CD8-positive, alpha-beta memory T cell (primary cell): ENCODE measurements at places on chromosomes 7 and 10.
A peak's percentile ranks its signal among the peaks of the same experiment; 100 is the strongest.

GRCh38 chr10:21173802-21174714, 276.9 kb upstream of the NEBL start:
- DNase-seq: no peak

DNA sequence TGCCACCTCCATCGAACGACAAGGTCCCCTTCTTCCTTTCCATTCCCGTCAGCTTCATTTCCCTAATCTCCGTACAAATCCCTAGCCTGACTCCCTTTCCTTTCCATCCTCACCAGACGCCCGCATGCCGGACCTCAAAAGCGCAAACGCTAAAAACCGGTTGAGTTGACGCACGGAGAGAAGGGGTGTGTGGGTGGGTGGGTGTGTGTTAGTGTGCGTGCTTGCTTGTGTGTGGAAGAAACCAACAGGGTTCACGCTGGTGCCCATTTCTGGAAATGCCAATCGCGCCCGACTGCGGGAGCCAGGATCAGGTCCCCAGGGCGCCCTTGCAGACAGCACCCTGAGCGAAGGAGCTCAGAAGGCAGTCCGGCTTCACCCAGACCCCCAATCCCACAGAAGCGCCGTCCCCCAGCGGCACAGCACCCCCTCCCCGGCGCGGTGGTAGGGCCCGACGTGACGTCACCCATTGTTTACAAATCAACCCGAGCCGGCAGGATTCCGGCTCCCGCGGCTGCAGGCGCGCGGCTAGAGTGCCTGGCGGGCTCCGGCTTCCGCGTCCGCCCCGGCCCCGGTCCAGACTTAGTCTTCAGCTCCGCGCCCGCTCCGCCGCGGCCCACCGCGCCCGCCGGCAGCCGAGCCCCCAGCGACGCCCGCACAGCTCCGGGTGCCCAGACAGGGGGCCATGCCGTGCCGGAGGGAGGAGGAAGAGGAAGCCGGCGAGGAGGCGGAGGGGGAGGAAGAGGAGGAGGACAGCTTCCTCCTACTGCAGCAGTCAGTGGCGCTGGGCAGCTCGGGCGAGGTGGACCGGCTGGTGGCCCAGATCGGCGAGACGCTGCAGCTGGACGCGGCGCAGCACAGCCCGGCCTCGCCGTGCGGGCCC, at the start of gene FRAT1:
Gene FRAT1 (plus strand): TSS at position 500 of the 880 bp plus-strand sequence. CDS start 183 bp downstream, at position 683.
- DNase-seq: peak; percentile 96

- DNase-seq: no peak
Measured at GRCh38 chr10:88254091-88254490, 329.0 kb downstream of the RNLS start.

DNA sequence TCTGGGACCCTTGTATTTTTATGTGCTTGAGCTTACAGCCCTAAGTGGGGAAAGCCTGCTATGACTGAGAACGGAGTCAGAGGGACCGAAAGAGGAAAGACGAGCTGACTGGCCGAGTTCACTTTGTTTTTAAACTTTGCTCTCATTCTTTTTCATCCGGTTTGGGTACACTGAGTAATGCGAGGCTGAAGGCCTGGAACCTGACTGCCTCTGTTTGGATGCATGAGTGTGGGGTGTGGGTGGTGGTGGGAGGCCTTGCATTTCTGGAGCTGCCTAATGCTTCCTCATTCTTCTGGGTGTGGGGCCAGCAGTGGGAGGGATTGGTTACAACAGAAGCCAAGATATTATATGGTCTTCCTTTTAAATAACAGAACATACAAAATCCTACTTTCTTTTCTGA, 155.5 kb downstream of the BUB3 start:
- no peak for DNase-seq

DNA sequence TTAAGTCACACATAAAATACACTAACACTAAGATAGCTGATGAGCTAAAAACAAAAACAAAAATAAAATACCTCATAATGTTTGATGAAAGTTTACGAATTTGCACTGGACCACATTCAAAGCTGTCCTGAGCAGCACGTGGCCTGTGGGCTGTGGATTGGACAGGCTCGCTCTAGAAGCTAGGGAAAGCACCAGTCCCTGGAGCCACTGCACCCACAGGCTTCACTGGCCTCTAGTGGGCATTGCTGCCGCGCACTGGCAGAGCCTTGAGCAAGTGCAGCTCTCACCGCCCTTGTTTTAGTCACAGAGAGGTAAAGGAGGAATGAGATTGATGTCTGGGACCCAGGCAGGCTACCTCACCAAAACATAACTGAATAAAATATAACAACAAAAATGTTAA, 67.6 kb downstream of the PAX2 start:
- peak; percentile 30 for DNase-seq

DNA sequence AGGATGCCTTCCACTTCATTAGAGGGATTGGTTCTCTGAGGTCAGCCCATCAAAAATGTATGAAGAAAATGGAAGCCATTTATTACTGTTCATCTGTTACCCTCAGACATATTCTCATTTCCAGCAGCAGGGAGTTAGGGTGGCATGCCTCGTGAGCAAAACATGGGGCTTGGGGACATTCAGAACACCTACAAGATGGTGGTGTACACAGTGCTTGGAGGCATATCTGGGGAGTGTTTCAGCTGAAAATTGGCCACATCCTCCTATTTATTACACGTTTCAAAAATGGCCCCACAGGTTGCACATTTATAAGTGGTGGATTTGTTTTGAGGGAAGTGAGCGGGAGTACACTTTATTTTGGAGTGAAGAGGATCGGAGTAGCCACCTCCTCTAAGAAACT, 93.4 kb downstream of the SPAG6 start:
- no peak for DNase-seq

GRCh38 chr10:93181271-93182048, 107.8 kb downstream of the CYP26A1 start:
- DNase-seq: no peak

DNA sequence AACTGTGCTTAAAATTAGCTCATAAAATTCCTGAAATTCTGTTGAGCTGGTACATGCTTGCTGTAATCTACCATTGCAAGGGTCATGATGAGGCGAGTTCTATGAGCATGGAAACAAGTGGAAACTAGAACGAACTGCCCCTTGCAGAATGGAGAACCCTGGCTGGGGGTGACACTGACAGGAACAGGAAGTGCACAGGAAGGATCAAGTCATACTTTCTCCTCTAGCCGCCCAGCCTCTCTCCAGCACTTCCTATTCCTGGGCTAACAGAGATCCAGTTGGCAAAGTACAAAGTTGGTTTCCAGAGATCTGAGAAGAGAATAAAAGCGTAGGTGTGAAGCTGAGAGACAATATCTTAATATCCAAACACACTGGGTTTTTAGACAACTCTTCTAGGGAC, 414.2 kb upstream of the PODXL start:
- DNase-seq: no peak

DNA sequence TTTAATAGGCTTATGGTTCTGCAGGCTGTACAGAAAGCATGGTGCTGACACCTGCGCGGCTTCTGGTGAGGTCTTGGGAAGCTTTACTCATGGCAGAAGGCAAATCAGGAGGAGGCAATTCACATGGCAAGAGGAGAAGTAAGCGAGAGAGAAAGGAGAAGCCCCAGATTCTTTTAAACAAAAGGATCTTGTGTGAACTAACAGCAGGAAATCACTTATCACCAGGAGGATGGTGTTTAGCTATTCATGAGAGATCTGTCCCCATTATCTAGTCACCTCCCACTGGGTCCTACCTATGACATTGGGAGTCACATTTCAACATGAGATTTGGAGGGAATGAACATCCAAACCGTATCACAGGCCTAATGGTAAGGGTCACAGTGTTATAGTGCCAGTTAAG, 678.0 kb upstream of the KCND2 start:
- DNase-seq: no peak

- no peak for DNase-seq
Measured at GRCh38 chr7:89593125-89593524, 561.1 kb upstream of the STEAP1 start.

DNA sequence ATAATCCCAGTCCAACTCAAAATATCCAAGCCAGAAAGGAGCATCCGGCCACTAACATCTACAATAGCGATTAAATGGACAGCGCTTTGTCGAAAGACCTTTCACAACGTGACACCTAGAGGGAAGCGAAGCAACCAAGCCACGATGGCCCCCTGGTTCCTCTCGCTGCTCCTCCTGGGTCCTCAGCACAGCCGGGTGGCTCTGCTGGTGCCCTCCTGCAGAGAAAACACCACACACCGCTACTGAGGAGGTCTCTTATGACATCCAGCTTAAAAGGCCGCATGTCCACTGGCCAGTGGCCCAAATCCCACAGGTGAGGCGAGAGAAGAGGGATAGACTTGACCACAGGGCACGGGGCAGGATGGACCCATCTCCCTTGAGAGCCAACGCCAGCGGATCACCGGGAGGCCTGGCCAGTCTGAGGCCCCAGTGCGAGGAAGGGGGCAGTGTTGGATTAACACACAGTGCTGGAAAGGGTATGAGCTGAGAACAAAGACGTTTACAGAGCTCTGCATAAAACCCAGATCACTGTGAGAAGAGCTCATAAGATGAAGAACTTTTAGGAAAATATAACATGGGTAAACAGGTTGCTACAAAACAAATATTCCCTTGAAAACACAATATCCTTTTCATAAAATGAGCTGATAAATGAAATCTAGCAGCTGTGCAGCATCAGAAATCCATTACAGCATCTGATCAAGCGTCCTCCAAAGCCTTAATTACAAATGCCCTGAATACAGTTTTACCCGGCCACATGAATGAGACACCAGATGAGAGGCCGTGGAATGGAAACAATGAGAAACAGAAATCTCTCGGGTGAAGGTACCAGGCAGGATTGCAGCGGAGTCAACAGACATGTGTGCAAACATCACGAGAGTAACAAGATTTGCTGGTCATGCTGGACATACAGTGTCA, 236.7 kb downstream of the DIP2C start:
- DNase-seq: no peak

- no peak for DNase-seq
Measured at GRCh38 chr7:120033114-120033513, 239.9 kb upstream of the KCND2 start.

DNA sequence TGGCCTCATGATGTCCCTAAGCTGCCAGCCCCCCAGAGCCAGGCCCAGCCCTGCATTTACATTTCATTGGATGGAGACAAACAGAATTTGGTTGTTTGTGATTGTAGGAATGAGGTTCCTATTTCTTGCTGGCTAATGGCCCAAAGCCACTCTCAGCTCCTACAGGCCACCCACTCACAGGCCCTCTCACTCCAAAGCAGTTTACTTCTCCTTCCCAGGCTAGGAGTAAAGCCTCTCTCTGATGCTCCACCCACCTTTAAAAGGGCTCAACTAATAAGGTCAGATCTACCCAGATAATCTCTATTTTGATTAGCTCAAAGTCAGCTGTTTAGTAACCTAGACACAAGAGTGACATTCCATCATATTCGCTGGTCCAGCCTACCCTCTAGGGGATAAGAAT, 11.2 kb upstream of the CUZD1 start:
- DNase-seq: no peak

- no peak for DNase-seq
Measured at GRCh38 chr10:77350711-77351119, 286.9 kb downstream of the KCNMA1 start.

DNA sequence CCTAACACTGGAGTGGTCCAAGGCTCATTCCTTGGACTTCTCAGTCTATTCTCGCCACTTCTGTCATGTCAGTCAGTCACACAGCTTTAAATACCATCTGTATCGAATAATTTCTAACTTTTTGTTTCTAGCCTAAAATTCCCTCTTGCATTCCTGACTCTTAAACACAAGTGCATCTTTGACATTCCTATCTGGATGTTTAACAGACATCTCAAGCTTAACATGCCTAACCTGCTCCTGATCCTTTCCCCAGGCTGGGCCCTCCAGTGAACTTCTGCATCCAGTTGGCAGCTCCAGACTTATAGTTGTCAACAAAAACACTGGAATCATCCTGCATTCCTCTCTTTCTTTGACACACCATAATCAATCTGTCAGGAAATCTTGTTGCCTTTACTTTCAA, 4.5 kb upstream of the ABCB4 start:
- no peak for DNase-seq

DNA sequence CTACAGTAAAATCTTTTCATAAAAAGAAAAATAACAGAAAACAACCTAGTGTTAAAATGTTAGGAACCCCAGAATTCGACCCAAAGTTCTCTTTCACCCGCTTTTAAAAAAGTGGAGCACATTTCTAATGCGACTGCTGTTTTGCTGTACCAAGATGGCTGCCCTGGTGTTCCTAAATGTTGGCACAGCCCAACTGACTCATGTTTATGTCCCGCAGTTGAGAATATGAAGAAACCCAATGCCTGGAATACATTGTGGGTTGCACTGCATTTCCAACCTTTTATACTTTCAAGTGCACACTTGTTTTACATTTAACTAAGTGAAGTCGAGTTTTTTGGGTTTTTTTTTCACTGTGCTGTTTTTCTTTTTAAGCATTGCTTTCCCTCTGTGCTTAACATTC, 944 bp downstream of the STEAP1B start:
- no peak for DNase-seq

GRCh38 chr10:7795605-7796004, 7.6 kb downstream of the ATP5F1C start:
- DNase-seq: no peak

GRCh38 chr7:91941450-91941849, 788 bp downstream of the AKAP9 start:
- peak; percentile 27 for DNase-seq

DNA sequence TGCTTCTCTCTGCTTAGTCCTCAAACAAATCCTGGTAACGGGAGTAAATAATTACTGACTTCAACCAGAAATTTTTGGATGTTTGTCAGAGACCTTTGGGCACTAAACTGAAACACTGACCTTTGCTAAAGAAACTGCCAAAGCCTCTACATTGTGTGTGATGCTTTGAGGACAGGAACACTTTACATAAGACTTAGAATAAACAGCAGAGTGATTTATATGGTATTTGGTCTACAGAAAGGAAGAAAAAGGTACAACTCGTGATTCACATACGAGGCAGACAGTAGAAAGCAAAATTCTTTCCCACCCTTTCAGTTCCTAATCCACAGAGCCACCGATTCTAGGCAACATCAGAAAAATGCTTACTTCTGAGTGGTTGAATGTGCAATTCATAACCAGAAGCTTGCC, 59.8 kb downstream of the SLC16A12 start:
- DNase-seq: no peak
